ENCODE measurements at places on chromosomes 12 and 14.

DNA sequence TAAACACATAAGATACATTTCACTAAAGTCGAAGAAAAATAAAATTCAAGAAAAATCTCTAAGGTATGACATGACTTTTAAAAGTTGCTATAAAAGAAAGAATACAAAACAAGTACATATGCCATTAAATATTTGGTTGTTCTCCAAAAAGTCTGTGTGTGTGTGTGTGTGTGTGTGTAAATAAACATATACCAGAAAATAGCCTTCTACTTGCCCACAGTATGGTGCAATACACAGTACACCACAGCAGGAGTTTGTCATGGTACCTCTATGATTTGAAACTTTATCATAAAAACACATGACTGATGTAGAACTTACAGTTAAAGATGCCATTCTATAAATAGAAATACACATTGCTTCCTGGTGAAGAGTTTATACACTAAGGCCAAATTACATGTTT, 692.7 kb upstream of the MGAT4C start:
- DNase-seq = no peak

DNA sequence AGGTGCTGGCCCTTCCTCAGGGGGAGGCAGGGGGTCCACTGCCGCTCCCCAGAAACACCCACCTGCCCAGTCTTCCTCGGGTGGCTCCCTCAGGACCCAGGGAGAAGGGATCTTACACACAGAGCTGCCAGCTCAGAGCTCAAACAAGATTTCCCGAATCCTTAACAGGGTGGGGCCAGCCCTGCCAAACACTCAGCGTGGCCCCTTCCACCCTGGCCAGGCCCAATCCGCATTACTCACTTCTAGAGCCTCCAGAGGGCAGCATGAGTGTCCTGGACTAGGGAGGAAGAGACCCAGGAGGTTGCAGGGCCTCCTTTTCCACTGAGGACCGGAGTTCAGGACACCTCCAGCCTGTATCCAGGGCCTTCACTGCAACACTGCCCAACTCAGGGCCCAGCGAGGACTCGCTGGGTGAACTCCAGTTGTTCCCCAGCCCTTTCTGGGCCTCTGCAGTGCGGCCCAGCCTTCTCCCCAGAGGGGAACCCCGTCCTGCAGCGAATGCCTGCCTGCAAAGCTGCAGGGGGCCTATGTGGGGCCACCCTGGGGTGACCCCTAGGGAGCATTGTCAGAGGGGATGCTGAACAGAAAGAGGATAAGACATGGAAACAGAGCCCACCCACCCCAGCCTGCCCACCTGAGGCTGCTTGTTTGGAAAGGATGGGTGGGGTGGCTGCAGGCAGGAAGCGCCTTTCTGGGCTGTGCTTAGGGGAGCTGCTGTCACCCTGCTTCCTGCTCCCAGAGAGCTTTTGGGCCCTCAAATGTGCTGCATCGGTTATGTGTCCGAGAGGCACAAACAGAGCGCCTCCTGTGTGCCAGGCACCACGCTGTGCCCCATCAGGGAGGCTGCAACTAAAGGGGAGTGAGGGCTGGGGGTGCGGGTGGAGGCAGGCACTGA, 43.8 kb downstream of the CCNK start:
- no peak for DNase-seq

DNA sequence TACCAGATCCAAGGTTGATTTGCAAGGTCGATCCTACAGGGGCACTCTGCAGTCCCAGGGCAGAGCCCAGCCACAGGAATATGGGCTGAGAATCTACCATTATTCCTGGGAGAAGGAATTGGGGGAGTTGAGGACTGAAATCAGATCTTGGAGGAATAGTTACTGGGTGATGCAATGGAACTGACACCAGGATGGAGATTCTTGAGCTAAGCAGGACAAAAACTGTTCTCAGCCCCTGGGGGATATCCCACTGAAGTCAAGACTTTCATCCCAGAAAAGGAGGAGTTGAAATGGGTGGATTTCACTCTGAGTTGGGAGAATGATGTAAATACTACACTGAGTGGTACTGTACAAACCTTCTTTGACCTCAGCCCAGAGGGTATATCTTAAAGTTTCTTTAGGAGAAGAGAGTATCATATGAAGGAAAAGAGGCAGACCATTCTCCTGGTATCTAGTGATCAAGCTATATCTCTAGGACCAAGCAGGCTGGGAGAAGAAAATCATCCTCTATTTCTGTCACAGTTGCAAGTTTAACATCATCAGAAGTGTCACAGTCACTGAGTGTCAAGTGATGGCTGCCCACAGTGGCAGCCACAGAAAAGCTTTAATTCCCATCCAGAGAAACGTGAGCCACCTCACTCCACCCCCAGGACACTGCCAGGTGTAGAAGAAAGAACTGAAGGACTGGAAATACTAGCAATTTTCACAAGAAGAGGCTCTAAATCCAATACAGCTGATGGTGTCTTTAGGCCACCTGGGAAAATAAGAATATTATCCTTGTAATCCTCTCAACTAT, 181.9 kb downstream of the NUAK1 start:
- DNase-seq = no peak

GRCh38 chr12:111428728-111429175, 23.0 kb downstream of the SH2B3 start:
- no peak for DNase-seq

GRCh38 chr12:114411071-114411837, 5.3 kb upstream of the TBX5 start:
- no peak for DNase-seq

- no peak for DNase-seq
These were observed 152.2 kb upstream of the RGS6 start for GRCh38 chr14:71780075-71780474.

- DNase-seq = no peak
These were observed 4.6 kb downstream of the FBRSL1 start for GRCh38 chr12:132494294-132495164.

DNA sequence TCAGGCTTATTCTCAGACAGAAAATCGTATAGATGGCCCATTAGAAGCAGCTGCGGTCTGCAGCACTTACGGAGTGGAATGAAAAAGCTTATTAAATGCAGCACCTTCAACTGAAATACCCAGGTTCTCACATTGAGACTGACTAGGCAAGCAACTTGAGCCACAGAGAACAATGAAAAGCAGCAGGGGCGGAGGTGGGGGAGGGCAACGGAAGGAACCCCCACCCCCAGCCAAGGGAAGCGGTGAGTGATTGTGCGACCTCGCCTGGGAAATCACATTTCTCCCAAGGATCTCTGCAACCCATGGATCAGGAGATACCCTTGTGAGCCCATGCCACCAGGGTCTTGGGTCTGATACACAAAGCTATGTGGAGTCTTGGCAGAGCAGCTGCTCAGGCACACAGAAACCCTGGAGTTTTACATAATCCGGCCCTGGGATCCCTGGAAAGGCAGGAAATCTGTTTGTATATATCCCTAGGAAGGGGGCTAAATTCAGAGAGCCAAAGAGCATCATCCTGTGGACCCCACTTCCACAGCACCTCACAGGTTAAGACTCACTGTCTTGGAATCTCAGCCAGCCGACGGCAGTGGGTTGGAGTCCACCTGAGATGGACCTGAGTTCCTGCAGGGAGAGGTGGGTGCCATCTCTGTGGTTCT, 38.1 kb downstream of the PZP start:
- no peak for DNase-seq

DNA sequence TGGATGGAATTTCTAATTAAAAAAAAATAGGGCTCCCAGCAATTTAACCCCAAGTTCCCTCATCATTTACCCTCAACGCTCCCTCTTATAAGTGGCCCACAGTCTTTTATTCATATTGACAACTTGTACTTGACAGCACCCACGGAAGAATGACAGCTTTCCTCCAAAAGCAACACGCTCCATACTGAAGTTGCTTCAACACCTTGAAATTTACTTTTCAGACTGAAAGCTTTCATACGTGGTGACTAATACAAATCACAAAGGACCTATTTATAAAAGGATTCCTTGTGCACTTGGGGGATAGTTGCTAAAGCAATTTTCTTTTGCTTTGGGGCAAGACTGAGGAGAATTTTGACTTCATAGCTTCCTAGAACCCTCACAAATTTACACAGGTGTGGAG, 1629.4 kb upstream of the SEL1L start:
- DNase-seq = no peak

GRCh38 chr14:65703996-65704395, 291.5 kb downstream of the FUT8 start:
- DNase-seq = no peak

DNA sequence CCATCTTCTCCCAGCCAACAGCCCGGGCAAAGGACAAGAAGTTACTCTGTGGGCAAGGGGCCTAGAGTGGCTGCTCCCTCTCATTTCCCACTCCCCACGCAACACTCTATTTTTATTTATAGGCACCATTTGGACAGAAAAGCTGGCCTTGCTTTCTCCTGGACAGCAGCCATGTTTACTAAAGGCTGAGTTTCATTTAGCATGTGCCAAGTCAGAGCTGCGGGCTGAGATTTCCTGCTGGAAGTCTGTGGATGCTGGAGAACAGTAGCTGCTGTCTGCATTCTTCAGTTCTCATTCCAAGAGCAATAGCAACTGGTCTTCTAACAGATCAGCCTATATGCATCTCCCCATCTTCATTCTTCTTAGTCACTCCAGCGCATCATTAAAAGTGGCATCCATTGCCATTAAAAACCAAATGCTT, 8.3 kb downstream of the COL2A1 start:
- peak; percentile 53 for DNase-seq

DNA sequence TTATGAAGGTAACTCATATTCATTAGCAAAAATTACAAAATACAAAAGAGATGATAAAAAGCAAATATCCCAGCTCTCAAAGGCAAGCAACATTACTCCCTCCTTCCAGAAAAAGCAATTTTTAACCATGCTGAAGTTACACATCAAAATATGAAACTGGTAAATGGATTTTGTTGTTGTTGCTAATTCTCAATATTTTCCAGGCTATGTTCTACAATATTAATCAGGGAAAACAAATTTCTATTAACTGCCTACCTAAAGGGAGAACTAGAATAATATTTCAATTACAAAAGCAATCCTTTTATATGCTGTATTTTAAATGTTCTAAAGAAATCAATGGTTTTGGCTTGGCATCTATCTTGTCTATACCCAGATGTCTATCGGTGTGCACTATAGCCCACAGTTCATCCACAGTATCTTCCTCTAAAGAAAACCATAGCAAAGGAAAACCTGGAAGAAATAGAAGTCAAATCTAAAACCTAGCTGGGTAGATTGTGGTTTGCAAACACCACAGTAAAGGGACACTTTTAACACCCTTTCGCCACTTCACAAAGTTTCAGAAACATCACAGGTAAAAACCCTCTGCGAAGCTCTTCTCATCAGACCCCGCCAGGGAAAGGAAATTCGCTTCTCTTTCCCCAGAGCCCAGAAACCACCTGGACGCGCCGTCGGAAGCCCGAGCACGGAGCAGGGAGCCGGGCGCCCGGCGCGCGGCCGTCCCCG, 32.0 kb downstream of the TC2N start:
- no peak for DNase-seq

DNA sequence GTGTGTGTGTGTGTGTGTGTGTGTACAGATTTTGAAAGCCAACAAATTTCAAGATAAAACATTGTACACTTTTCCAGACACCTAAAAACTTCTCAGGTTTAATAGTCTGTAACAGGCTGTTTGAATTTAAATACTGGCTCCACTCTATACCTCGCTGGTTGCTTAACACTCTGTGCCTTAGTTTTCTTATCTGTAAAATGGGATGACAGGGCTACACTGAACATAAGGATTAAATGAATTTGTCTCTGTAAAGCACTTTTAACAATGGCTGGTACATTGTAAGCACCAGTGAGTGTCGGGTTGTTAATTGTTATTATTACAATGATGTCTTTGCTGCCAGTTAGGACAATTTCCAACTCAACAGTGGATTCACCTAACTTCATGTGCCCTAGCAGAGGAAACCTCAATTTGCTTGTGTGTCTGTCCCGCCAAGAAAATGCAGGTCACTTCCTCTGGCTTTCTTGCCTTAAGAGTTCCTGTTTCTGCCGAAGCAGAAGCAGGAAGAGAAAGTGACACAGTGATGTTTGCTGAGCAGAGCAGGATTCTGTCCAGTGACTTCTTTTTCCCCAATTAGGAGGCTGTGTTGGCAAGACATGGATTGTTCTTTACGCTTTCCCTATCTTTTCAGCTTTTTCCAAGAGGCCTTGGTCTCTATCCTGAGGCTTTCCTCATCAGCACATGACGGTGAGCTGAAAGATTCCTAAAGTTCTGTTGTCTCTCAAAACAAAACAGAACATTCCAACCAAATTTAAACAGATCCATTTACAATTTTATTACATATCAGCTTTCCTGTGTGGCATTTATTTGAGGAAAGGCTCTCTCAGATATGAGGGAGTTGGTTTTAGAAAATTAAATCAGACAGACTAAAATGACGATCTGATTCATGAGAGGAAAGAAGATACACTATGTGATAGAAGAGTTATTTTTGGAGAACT, 154.1 kb upstream of the ATP2B1 start:
- no peak for DNase-seq

DNA sequence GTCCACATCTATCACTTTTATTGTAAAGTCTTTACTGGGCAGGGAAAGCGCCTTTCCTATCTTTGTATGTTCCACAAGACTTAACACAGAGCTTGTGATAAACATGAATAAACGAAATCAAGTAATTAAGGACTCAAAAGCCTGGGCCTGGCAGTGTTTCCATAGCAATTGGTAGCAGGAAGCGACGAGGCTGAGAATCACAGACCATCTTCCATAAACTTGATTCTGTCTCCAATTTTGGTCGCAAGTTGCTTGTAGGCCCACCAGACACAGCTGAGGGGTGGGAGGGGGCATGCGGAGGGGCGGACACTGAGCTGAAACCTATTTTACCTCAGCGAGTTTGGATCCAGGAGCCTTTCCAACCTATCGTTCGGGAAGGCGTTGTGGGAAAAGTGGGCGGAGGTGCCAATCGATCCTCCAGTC, 302 bp downstream of the CCDC38 start:
- no peak for DNase-seq

DNA sequence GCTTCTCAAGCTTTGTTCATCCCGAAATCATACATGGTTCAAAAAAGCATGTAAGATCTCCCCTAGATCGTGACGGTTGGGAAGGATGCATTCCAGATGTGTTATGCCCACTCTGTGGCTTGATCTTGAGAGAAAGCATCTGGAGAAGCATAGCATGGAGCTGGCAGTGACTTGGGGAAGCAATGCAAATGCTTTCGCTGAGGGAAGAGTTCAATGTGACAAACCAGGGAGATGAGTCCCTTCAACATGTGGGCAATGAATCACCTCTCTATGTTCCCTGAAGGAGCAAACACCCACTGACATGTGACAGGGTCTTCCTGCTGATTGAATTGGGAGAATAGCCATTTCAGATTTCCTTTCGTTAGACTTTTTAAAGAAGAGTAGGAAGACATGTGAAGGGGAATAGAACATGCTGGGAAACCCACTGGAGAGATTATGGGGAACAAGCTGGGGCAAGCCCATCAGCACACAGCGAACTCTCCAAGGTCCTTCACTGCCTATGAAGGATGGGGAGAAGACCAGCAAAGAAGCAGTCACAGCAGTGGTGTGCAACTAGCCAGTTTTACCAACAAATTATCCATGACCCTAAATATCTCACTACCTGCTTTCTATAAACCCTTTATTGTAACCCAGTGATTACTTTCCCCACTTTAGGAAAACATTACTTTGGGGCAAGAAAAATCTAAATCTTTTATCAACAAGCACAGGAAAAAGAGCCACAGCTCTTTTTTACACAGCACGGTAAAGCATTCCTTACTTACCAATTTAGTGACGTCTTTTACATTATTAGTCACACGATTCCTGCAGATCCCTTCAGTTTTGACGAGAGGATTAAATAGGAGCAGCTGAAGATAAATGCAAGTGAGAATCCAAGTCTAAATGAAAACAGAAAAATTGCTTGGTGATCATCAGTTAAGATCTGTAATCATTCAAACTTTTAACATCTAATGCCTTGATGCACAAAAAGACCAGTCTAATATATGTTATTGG, 35.0 kb downstream of the KITLG start:
- no peak for DNase-seq
